ENCODE measurements at places on chromosomes 5 and 9. TPM values are rescaled to one million over a fixed set of nuclear protein-coding genes. Genes with fewer than 3 reads are reported as not detected.

The DMAC1 gene
- total RNA-seq: 99.8 TPM

DNA sequence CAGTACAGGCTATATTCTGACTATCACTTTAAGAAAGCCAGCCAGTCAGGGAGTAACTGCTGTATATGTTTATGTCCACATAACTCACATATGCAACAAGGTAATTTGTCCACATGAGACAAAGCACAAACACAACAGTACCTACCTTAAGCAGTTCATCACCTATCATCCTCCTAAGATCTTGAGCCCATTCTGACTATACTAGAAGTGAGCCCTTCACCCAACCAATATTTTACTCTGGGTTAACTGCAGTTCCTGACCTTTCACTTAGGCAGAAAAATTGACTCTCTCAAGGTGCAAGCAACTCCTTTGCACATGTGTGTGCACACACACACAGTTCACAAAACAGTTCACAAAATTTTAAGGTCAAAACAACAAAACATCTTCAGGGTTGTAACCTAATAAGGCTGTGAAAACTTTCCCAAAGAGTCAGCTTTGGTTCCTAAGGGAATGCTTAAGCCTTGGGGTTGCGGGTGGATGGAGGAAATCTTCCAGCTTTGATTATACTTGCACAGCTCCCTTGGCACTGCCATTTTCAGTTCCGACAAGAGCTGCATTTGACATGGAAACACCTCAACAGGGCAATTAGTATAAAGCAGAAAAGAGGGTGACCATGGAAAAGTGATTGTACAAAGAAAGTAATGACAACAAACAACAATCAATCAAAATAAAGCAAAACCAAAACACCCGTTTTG, 215.3 kb downstream of the NFIB start:
- DNase-seq: no peak

DNA sequence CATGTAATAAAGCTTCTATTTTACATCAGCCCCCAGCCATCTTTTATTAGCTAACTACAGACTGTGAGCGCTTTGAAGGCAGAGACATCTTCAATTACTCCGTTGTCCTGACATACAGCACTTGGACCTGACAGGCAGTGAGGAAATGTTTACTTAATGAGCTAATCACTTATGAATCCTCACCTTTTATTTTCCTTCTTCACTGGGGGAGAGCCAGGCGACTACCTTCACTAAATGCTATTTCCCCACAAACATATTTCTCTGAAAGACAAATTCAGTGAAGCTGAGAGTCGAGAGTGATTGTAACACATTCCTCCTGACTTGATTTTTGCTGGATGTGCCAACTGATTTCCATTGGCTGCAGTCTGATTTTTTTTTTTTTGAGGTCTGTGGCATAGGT, 192.1 kb upstream of the CLINT1 start:
- DNase-seq: no peak

- DNase-seq: peak; percentile 44
Observed at GRCh38 chr9:38362852-38363588, 29.5 kb upstream of the ALDH1B1 start.

GRCh38 chr5:136677217-136677616, 311.9 kb upstream of the TRPC7 start:
- no peak for DNase-seq

- no peak for DNase-seq
Observed at GRCh38 chr9:71911908-71912335, 483 bp downstream of the C9orf85 start.

GRCh38 chr5:59259237-59259636, 634.3 kb downstream of the PDE4D start:
- no peak for DNase-seq

GRCh38 chr5:96093890-96094381, 132.3 kb upstream of the ELL2 start:
- DNase-seq: no peak

DNA sequence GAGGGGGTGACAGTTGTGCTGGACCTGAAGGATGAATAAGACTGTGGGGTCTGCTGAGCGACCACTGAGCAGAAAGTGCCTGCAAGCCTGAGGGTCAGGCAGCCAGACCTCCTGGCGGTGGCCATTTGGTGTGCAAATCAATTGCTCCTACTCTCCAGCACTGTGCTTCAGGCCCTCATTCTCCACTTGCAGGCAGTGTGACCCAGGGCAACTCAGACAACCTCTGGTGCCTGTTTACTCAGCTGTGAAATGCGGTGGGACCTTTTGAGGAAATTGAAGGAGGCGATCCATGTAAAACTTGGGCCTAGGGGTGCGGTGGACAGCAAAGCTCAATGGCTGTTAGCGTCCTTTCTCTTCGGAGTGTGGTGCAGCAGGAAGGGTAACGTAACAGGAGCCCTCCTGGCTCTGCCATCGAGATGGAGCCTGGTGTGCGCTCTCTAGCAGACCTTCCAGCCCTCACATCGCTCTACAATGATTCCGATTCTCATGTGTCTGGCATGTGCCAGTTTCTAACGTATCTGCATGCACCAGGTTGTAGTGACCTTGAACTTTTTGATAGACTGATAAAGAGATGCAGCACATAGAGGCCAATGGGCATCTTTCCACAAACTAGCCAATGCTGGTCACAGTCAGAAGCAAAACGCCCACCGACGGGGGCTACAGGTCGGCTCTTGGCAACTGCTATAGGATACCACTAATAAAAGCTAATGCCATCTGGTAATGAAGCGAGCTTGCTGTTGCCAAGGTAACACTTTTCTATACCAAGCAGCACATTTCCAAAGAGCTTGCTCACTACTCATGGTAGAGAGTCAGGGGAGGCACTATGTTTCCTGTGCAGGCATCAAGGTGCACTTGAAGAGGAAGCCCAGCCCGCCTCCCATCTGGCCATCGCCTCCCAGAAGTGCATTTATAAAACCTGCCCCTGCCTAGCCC, 159.7 kb upstream of the RAPGEF1 start:
- DNase-seq: no peak

DNA sequence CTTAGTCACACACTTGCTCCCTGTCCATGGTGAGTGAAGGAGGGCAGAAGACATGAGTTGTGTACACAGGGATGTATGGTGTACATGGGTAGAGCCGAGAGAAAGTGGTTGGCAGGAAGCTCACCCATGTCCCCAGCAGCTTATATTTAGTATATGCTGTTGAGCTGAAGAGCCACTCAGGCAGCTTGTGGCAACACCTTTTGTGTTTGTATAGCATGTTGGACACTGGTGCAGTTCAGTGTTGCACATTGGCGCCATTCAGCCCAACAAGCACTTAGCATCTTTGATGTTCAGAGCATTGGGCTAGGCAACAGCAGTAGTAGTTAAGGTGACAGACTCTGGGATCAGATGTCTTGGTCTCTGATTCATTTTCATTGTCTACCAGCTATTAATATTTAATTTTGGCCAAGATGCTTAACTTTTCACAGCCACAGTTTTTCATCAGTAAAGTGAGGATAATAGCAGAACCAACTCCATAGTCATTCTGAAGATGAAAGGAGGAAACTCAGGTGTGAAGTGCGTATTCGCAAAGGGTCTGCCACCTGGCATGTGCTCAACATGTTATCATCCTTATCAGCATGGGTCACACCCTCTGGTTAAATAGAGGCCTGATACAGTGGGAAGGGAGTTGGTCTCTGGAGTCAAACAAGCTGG, 184.8 kb downstream of the NR3C1 start:
- DNase-seq: no peak
